ENCODE measurements at places on chromosomes 2 and 18.

DNA sequence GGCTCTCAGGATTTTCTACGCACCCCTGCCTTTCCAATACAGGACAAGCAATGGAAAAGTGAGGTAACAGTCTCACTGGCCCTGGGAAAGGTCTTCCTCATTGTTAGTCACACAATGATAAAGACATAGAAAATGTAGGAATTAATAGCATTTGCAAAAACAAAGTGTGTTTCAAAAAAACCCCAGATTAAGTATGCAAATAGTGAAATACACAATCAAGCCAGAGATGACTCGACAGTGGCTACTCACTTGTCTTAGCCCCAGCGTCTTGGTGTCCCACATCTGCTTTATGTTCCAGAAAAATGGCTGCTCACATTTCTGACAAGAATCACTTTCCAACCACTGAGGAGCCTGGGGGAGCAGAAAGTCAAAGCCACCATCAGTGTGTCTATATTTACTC, 47.0 kb upstream of the AP1S3 start:
- no peak for DNase-seq

DNA sequence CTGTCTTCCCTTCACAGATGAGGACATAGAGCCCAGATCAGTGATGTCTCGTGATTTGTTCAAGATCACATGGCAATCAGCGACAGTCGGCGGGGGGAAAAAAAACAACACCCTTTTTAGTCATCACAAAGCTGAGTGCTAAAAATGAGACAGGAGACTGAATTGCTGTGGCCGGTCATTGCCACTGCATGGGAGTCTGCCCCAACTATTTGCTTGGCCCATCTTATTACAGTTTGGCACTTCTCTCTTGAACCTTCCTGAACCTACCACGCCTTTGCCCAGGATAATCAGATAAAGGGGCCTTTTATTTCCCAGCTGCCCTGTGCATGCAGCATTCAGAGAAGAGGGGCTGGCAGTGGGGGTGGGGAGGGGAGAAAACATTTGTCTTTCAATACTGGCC, 42.7 kb downstream of the SETBP1 start:
- peak; percentile 16 for DNase-seq

GRCh38 chr2:191749181-191749540, 71.2 kb downstream of the NABP1 start:
- no peak for DNase-seq

DNA sequence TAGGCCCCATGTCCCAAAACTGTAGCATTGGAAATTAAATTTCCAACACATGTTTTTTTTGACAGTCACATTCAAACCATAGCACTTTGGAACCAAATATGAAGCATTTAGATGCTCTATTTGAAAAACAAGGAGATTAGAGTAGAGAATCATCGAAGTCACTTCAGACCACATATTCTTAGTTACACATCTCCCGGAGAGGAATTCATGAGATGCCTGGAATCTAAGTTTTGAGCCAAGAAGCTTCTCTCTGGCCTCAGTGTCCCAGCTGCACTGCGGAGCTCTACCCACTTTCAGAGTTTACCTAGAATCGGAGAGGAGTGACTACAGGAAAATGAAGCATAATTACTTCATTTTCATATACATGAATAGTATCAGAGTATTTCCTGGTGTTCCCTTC, 385.9 kb downstream of the TNS1 start:
- DNase-seq, result no peak

DNA sequence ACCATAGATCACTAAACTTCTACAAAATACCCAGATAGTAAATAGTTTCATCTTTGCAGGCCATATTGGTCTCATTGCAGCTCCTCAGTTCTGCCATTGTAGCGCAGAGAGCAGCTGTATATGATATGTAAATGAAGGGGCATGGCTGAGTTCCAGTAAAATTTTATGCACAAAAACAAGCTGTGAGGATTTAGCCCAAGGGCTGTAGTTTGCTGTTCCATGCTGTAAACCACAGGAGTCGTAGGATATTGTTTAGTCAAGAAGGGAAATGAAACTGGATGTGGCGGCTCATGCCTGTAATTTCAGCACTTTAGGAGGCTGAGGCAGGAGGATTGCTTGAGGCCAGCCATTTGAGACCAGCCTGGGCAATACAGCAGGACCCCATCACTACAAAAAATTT, 83.0 kb downstream of the MGAT5 start:
- DNase-seq, result no peak

DNA sequence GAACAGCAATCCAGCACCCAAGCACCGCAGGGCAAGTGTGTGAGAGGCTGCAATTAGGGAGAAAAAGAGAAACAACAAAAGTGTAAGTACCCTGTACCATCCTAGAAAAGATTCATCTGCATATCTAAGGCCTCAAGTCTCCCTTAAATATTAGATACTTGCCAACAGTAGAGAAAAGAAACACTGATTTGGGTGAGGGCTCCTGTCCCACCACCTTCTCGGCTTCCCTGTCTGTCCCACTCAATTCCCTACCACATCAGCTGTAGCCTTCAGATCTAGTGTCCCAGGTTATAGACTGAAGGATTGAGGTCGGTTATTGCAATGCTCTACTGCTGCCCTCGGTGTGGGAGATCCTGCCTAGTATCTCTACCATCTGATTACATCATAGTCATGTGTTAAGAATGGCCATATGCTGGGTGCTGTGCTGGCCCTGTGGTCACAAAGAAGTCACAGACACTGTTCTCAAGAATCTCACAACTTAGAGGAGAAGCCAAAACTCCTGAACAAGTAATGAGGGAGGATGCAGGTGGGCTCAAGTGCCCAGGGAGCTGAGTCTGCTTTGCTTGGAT, 2.5 kb downstream of the RAX start:
- DNase-seq, result no peak

All from OCI-LY7 (cell line).